ENCODE measurements at places on chromosomes 16 and 17.

GRCh38 chr17:5373112-5373511, 46.4 kb downstream of the NUP88 start:
- DNase-seq: no peak

- DNase-seq: no peak
These were observed 128.4 kb upstream of the TNRC6C start for GRCh38 chr17:77829843-77830799.

- no peak for DNase-seq
These were observed 66.6 kb upstream of the CBX4 start for GRCh38 chr17:79905832-79906231.

DNA sequence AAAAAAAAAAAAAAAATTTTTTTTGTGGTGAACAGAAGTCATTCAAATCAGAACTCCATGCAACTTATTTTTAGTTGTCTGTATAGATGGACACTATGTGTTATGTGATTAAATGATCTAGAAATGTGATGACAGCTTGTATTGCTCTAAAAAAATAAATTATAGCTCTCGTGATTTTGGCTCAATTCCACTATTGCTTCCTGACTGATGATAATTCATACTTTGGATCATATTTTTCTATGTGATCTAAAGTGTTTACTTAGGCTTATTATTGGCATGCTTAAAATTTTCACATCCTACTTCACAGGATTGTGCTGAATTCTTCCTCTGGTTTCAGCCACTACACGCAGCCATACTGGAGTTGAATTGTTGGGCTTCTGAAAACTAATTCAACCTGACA, 76.8 kb downstream of the RPGRIP1L start:
- DNase-seq: no peak

DNA sequence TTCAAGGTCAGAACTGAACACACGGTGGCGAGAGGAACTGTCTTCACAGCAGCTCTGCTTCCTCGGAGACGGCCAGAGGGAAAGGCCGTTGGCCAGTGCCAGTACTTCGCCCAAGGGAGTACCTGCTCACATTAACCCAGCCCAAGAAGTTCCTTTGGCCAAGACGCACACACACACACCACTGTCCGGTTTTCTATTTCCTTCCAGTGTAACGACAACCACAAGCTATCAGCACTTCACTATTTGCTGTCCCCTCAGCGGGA, 744 bp upstream of the GGNBP2 start:
- DNase-seq: no peak

DNA sequence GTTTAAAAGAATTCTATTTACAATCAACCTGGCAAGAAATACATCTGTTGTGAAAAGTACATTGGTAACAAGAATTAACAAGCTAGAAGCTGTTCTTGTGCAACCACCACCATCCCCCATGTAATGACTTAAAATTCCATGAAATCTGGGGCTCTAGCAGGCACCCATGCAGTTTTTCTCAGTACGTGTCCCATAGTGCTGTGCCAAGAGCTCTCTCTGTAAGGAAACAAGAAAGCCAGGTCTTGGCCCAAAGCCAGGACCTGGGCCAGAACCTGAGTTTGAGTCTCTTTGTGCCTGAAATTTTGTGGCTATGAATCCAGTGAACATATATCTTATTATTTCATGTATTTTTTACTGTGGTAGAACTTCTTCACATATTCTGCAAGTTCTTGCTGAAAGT, 46.6 kb downstream of the NUP93 start:
- no peak for DNase-seq

Measured in activated T-helper 1 cell treated with Interleukin-2 at 50 U/mL for 16 hours (primary cell).